ENCODE measurements at places on chromosomes 3 and 15.

DNA sequence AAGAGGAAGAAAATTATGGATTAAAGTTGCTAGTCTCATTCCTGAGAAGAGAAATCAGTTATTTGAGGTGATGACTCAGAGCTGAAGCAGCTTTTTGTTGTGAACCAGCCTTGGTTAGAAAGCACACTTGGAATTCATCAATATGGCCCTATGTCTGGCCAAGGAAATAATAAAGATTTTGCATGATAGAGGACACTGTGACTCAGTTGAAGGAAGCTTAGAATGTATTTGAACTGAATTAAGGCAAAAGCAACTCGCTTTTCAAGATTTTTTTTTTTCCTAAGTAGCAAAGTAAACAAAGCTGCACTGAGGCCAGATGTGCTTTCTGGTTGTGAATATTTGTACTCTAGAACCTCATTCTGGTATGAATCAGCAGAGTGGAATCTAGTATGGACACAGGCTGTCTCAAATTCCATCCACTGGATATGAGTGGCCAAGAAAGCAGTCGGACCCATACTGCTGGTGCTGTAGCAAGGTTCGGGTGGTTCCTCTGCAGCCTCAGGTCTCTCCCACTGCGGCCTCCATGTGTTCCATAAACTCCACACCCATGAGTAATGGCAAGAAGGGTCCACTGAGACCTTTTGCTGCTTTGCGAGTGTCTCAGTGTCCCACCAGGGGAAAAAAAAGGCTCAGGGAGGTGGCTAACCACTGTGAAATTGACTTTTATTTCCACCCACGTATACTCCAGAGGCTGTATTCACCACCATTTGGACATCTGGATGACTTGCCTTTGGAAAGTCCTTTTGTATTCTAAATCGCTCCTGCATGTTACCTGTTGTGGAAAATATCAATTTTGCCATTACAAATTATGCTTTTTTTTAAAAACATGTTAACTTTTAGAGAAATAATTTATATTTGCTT is 53.1 kb downstream of the TGFBR2 start:
- no peak for DNase-seq

DNA sequence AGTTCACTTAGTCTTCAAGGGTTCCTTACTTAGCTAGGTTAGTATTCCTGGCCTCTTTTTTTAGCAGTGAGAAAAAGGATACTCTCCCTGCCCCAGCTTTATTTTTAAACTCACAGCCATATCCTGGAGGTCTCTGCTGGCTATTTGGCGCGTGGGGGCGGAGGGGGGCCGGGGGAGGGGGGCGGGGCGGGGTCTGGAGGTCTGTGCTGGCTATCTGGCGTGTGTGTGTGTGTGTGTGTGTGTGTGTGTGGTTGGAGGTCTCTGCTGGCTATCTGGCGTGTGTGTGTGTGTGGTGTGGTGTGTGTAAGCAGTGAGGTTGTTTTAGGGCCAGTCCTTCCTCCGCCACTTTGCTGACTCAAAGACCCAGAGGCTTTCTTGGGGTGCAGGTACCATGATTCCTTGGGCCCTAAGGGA is 579 bp upstream of the PLAAT1 start:
- DNase-seq, result no peak

DNA sequence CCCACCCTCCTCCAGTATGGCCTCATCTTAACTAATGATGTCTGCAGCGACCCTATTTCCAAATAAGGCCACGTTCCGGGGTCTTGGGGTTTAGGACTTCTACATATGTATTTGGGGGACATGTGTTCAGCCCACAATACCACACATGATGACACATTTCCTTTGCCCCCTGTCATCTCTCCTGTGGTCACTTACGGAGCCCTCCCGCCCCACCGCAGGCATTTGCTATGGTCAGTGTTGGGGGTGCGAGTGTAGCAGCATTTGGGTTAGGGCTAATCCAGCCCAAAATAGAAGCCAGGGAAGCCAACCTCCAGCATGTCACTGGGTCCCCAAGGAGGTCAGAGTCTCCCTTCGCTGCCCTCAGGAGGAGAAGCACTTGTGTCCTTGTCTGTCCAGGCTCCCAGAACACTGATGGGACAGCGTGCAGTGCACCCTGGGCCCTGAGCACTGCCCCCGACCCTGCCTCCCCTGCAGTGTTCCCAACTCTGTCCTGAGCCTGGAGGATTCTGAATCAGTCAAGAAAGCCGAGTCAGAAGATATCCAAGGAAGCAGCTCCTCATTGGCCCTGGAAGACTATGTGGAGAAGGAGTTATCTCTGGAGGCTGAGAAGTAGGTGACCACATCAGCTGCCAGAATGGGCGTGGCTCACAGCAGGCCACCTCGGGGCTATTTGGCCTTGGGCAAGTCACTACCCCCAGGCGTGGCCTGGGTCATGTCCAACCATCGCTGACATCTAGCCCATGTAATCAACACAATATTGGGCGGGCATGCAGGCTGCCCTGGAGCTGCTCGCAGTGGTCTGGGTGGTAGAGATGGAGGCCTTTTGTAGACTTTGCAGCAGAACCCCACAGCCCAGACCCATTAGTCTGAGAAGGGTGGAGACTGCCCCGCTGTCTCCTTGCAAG is 46.9 kb upstream of the FGD5 start:
- DNase-seq, result no peak

- DNase-seq, result no peak
Observed at GRCh38 chr3:176873261-176873660, 324.0 kb downstream of the TBL1XR1 start.

- no peak for DNase-seq
Observed at GRCh38 chr3:62803276-62803675, 71.9 kb downstream of the CADPS start.

GRCh38 chr15:58551764-58552504 is 120.1 kb downstream of the LIPC start:
- DNase-seq, result no peak

GRCh38 chr15:87907676-87908446 is 348.7 kb downstream of the NTRK3 start:
- DNase-seq, result no peak

DNA sequence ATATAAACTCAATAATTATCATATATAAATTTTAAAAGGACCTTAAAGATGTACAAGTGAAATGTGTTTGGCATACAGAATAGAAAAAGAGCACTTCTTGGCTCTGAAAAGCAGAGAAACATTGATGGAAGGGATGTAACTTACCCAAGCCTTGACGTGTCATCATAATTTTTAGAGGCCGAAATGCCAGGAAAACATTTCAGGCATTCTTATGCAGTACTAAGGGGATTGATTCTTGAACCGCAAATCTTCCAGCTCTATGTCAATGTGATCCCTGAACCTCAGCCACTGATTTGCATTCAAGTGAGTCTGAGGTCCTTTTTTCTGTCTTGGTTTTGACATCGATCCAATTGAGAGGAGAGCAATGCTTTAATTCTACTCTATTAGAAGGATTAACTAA is 97.8 kb downstream of the CLDN1 start:
- DNase-seq, result no peak

- no peak for DNase-seq
Observed at GRCh38 chr3:139251529-139251928, 92.3 kb upstream of the MRPS22 start.

- no peak for DNase-seq
Observed at GRCh38 chr3:186788482-186789370, 5.3 kb downstream of the EIF4A2 start.

DNA sequence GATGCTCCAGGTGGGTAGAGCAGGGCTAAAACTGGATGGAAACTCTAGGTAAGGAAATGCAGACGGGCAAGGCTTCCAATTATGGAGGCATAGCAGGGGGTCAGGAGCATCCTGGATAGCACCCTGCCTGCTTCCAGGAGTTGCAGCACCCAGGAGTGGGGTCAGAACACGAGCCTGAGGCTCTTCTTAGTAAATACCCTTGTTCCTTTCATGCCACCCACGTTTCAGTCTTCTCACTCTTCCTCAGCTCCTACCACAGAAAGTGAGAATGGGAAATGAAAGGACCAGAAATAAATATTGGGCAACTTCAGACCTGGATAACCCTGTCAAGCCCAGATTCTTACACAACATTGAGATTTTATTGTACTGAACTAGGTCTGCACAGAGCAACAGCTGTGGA is 16.4 kb downstream of the CCR1 start:
- no peak for DNase-seq

GRCh38 chr15:66077320-66077663 is 176.3 kb downstream of the MEGF11 start:
- DNase-seq, result no peak

GRCh38 chr15:52783929-52784798 is 6.0 kb downstream of the ONECUT1 start:
- DNase-seq, result no peak

GRCh38 chr3:73068419-73068818 is 7.0 kb downstream of the EBLN2 start:
- no peak for DNase-seq
